Stimulated activated CD4-positive, alpha-beta T cell treated with anti-CD3 and anti-CD28 coated beads, Interleukin-4, amount 100 ng/mL, for 24 hours (primary cell): ENCODE measurements at places on chromosomes 12 and 14.

GRCh38 chr12:12612358-12612757, 682 bp downstream of the CREBL2 start:
- peak; percentile 23 for DNase-seq

GRCh38 chr14:39247256-39247655, 13.5 kb downstream of the MIA2 start:
- no peak for DNase-seq

DNA sequence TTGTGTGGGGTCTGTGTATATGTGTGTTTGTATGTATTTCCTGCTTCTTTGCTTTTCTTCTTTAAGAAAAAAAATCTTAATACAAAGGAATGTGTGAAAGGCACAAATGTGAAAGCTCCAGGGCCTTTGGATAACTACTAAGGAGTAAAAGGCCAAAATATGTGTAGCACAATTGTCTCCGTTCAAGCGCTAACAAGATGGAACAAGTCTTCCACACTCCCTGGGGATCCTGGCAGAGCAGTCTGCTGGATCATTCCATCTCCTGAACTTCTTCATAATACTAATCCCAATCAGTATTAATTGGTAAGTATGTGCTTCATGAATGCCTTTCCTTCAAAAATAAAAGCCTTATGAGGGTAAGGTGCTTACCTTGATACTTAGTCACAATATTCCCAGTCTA, 462.5 kb upstream of the TBX3 start:
- DNase-seq = no peak

GRCh38 chr14:91330856-91331255, 86.4 kb upstream of the GPR68 start:
- DNase-seq = no peak

DNA sequence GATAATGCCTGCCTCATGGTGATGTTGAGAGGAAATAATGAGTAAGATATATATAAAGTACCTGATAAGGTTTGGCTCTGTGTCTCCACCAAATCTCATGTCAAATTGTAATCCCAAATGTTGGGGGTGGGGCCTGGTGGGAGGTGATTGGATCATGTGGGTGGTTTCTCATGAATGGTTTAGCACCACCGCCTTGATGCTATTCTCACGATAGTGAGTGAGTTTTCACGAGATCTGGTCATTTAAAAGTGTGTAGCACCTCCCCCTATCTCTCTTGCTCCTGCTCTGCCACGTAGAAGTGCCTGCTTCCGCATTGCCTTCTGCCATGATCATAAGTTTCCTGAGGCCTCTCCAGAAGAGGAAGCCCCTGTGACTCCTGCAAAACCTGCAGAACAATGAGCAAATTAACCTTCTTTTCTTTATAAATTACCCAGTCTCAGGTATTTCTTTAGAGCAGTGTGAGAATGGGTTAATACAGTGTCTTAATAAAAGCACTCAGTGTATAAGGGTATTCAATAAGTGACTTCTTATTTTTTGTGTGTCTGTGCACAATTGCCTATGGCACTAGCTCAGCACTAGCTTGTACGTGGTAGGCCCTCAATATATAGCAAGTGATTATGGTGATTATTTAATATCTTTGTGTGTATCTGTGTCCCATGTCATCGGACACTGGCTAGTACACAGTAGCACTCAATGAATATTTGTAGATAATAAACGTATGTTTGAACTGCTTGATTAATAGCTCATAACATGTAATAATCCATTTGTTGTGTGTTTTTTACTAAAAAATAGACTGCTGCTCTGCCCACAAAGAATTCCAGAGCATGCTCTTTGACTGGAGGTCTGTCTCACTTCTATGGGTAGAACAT, 138.1 kb upstream of the LMNTD1 start:
- no peak for DNase-seq

DNA sequence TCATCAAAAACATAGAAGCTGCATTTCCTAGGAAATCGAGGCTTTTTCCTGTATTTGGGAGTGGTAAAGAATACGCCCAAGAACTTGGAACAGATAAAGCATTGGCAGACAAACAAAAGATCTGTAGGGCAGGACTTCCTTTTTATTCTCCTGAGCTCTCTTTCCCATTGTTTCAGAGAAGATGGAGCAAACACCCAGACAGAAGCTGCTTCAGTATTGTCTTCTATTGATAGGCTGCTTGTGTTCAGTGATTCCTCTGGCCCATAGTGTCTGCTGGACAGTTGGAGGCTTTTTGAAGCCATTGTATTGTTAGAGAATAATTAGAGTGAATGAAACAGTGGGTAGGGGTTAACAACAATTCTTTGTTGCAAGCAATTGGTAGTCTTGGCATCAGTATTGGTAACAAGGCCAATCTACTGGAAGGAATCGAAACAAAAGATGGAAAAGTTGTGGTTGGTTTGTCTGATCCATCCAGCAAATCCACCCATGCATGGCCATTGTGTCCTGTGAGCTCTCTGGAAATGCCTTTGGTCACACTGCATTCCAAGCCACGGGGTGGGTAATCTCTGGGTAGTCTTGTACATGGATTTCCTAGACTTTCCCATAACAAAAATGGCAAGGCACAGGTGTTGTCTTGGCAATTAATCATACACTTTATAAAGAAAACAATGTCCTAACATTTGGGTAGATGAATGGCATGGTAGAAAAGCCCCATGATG, 424.8 kb downstream of the RAD51B start:
- no peak for DNase-seq

GRCh38 chr12:40561395-40561966, 130.8 kb upstream of the CNTN1 start:
- no peak for DNase-seq

DNA sequence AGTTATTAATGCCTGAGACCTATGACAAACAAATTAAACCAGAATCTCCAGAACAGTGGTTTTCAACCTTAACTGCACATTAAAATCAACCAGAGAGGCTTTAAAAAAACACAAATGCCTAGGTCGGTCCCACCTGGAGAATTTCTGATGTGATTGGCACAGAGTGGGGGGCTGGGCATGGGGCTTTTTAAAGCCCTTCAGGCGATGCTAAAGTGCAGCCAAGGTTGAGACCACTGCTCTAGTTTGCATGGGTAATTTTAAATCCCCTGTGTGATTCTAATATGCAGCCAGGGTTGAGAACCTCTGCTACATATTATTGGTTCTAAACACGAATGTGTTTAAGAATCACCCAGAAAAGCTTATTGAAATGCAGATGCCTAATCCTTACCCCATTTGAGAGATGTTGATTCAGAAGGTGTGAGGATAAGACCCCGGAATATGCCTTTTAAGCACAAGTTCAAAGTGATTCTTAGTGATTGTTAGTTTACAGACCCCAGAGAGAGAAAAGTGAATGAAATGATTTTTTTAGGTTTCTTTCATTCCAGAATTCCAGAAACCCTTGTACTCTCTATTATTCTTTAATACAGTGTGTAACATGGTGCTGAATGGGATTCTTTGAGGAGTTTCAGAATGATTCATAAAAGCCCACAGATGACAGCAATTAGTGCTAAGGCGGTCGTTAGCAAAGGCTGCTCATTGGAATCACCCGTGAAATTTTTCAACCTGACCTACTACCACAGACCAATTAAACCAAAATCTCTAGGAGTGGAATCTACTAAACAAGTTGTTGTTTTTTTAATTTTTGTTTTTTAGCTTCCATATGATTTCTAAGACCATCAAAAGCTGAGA, 44.9 kb downstream of the LIN7A start:
- no peak for DNase-seq

GRCh38 chr14:85463512-85463911, 66.4 kb upstream of the FLRT2 start:
- no peak for DNase-seq

DNA sequence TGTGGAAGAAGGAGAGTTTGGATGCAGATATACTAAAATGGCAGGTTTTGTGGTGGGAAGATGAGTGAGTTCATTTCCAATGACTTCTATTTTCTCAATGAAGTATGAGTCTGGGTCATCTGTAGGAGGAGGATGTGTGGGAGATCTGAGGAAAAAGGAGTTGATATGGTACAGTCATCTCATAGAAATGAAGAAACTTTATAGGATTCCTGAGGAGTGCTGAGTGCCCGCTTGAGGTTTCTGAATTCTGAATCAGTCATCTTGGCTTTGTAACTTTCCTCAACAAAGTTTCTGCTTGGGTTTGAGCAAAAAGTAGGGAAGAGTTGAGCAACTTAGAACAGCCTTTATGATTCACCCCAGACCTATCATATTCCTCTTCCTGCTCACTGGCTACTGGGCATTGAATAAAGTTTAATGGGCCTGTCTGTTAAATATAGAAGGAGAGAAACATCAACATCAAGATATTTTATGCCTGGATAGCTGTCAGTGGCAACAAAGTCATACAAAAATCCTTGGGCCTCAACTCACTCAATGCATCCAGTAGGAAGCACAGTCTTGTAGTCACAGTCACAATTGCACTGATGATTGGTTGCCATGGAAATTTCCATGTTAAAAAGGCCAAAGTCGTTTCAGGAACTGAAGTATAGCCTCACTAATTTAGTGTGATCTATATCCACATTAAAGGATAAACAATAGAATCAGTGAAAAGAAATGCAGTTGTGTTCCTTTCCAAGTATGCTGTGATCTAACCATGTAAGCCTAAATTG, 284.7 kb downstream of the DUSP6 start:
- DNase-seq = no peak

- DNase-seq = no peak
Measured at GRCh38 chr12:111768159-111768895, 1.6 kb downstream of the ALDH2 start.

GRCh38 chr14:65195042-65195719, 92.9 kb upstream of the MAX start:
- no peak for DNase-seq

DNA sequence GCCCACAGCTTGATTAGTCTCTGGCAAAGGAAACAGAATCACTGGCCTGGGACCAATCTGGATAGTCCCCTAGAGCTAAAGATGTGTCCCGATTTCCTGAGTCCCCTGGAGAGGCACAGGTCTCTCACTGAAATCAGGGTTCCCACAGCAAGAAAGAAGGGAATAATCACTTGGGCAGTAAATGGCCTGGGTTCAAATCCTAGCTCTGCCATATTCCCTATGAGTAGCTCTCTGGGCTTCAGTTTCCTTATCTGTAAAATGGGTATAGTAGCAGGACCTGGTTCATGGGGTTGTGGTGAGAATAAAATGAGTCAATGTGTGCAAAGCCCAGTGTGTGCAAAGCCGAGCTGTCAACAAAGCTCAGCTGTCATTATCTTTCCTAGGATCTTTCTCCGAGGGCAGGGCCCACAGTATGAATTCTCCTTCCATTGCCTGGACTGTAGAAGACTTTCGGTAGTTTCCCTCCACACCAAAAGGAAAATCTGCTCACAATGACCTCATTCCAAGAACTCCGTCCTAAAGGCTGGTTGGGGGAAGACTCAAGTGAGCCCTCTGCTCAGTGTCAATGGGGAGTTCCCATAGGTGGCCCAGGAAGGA, 12.6 kb upstream of the NCOR2 start:
- DNase-seq = no peak

- DNase-seq = no peak
Measured at GRCh38 chr14:102450206-102451063, 59.1 kb downstream of the ANKRD9 start.

DNA sequence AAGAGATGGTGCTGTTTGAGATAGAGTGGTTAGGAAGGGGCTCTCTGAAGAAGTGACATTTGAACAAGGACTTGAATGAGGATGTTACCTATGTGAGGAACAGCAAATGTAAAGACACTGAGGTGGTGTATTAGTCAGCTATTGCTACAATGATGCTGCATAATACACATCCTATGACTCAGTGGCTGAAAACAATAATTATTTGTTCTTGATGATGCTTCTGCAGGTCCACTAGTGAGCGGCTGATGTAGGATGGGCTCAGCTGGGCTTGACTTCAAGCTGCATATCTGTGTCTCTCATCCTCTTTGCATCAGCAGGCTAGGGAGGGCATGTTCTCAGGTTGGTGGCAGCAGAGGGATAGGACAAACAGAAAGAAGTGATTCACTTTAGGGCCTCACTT, 21.4 kb upstream of the CLMN start:
- DNase-seq = no peak

DNA sequence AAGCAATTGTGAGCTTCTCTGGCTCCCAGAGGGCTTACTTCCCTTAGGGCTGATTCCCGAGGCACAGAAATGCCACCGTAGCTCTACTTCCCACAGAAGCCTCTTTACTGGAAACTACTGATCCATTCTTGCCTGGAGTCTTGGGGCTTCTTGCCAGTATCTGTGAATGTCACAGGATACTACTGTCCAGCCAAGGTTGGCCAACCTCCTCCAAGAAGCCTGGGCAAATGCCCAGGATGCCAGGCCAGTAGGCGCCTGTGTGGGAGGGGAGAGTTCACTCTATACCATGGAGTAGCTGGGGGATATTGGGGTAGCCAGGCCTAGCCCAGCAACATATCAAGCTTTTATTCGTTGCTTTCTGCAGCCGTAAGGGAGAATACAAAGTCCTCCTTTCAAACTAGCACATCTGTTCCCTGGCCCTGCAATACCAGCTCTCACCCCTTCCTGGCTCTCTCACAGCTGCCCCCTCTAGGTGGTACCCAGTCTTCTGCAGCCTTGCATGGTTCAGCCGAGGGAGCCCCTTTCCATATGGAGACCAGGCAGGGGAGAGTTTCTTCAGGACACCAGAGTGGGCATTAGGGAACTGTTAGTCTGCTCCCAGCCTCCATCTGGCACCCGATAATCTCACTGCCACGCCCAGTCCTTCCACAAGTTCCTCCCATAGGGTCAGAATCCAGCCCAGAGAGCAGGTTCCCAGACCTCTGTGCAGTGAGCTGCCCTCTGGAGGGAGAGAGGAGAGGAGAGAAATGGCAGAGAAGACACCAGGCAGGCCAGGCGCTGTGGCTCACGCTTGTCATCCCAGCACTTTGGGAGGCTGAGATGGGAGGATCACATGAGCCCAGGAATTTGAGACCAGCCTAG, 24.3 kb upstream of the PLEK2 start:
- DNase-seq = no peak

- DNase-seq = no peak
Measured at GRCh38 chr14:95387826-95388445, 68.2 kb upstream of the CLMN start.

- DNase-seq = no peak
Measured at GRCh38 chr12:57781244-57781643, 1.3 kb upstream of the TSFM start.

DNA sequence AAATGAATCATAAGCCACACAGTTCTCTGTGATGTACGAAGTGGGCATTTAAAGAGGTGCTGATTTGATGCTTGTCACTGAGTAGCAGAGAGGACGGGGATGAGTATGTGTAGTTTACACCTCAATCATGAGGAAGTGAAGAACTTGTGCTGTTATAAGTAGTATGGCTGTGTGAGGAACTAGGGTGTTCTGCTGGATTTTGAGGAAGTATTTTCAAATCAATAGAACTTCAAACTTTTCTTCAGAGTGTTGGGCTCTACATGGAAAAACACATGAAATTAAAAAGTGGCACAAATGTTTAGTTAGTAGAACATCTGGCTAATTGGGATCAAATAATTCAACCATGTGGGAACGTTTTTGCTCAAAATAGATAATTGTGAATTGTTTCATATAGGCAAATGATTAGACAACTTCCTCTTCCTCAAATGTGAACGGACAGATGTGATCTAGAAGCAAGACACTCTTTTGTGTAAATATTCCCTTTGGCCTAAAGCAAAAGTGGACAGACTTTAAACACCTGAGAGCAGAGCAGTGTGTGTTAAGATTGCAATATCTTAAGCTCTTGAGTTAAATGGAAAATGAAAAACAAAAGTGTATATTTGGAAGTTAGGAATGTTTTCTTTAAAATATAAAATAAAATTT, 168.5 kb downstream of the NAV3 start:
- DNase-seq = no peak

GRCh38 chr12:106845902-106846301, 71.4 kb downstream of the RIC8B start:
- DNase-seq = no peak
